Stimulated activated CD8-positive, alpha-beta memory T cell treated with anti-CD3 and anti-CD28 coated beads, Interleukin-7, amount 100 ng/mL, for 48 hours (primary cell): ENCODE measurements at places on chromosomes 1 and 21.

- no peak for DNase-seq
These were observed 229.5 kb downstream of the TOMM20 start for GRCh38 chr1:234899041-234899729.

- no peak for DNase-seq
These were observed 130.6 kb upstream of the CACNA1E start for GRCh38 chr1:181352695-181353094.

DNA sequence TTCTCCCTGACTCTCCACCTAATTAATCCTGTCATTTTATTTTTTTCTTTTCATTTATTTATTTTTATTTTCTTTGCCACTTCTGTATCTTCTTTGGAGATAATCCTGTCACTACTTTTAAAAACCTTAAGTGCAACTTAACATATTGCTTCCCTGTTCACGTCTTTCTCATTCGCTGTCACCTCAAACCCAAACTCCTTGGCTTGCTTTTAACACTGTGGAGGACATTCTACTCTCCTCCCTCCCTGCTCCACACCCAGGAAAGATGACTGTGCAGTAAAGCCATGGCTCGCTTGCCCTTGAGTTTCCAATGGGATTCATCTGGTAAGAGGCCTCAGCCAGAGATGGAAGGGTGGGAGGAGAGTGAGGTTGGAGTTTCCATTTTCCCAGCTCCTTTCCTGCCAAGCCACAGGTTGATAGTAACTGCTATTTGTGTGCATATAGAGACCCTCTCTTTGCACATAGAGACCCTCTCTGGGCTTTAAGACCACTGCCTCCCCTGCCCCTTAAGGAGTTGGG, 6.4 kb upstream of the BRWD1 start:
- DNase-seq = no peak

GRCh38 chr1:63929106-63929478, 155.3 kb downstream of the ROR1 start:
- DNase-seq = no peak

DNA sequence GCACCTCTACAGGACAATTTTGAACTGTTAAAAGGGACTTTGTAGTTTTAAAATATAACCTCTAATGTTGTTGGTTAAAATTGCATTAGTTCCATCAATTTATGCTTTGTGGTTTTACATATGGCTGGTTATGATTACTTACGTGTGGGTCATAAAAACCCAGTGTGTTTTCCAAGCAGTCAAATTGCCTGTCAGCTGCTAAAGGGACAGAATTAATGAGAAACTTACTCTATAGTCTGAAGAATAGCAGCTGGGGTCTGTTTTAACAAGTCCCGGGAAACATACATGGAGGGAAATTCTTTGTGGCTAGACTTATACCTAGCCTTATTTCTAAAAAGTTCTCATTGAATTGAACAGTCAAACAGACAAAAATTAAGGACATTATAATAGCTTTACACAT, 820.9 kb upstream of the ADGRL4 start:
- no peak for DNase-seq

GRCh38 chr1:32753532-32754316, 51.2 kb upstream of the SYNC start:
- peak; percentile 19 for DNase-seq

- no peak for DNase-seq
These were observed 104.0 kb downstream of the ZNF281 start for GRCh38 chr1:200305806-200306205.

DNA sequence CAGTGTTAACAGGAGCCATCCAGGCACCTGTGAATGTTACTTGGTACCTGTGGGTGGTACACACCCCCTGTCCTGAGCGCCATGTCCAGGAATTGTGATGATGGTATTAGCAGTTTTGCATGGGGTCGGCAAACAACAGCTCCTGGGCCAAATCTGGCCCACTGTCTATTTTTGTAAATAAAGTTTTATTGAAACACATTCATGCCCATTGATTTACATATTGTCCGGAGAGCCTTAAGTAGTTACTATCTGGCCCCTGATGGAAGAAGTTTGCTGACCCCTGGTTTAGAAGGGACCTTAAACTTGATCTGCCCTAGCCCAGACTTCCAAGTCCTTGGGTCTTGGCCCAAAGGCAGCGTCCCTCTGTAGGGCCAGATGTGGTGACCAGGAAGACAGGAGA, 58.3 kb downstream of the SPSB1 start:
- no peak for DNase-seq

DNA sequence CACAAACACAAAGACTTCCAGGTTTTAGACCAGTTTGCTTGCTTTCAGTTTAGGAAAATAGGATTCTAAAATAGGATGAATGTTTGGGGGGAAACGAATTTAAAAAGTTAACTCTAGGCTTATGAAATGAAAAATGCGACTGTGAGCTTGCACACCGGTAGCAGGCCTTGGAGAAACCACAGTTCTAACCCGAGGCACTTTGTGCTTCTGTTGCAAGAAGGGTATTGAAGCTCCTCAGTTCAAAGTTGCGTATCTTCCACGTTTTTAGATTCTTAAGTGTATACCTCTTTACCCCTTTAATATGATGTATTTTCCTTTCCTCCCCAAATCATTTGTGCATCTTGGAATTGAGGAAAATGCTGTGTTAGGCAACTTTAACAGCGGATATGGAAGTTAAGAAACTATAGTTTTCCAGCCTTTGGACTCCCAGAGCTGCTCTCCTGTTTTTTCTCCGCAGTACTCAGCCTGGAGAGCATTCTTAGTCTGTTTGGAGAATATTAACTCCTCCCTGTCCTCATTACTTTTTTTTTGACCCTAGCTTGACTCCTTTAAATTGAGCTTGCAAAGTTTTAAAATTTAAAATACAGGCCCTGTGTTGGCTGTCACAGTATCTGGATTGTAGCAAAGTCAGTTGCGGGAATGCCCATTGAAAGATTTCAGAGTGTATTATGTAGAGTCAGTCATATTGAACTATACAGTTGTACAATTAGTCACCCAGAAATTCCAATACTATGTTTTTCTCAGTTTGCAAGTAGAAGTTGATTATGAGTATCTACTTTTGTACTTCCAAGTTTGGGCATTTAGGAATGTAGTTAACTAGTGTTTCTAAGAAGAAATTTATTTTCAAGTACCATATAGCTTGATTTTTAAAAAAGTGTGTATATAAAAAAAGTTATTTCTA, 2.6 kb downstream of the MRPS6 start:
- DNase-seq = no peak

- no peak for DNase-seq
These were observed 34.9 kb downstream of the MROH9 start for GRCh38 chr1:170970256-170970655.

- no peak for DNase-seq
These were observed 22.2 kb downstream of the TUT4 start for GRCh38 chr1:52530563-52531144.

DNA sequence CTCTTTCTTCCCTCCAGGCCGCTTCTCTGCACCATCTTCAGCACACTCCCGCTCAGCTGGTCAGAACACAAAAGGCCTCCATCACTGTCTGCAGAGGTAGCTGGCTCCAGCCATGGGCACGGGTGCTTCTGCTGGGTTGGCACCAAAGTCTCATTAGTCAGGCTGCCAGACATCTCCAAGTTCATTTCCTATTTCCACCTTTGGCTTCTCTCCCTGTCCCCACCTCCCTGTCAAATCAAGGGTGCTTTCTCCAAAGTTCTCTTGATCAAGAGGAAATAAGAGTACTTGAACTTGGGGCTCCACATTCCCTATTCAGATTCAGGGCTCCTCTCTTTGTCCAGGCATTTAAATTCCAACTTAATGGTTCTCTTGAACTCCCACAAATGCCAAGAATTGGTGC, 33.9 kb upstream of the GRIK3 start:
- no peak for DNase-seq

DNA sequence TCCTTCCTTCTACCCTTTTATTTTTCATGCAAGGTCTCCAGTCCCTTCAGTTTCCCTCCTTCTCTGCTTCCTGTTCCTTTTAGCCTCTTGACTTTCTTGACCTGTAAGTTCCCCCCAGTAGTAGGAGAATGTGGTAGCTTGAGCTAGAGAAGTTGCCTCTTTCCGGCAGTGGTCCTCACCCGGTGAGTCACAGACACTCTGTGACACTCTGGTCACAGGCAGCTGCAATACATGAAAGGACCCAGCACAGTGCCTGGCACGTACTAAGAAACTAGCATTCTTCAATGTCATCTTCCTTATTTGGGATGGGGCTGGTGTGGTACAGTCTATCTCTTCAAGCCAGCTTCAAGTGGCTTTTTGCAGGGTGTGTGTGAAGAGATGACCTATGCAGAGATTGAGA, 16.0 kb downstream of the PFKFB2 start:
- no peak for DNase-seq

GRCh38 chr1:226121587-226122400, 59.3 kb downstream of the H3-3A start:
- peak; percentile 53 for DNase-seq

DNA sequence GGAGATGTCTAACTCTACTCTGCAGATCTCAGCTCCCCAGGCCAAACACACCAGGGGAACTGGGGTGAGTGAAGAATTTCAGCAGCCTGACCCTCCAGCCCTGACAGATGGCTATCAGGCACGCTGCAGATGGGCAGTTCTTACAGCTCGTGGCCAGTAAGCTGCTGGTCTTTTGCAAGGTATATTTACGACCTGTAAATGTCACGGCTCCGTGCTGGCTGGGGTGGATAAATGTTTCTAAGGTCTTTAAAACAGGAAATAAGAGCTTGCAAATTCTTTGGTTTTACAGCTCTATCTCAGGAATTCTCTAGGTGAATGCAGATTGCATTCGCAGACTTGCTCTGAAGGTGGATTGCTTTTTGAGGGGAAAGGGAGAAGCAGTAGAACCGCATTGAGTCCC, 10.1 kb downstream of the DOP1B start:
- DNase-seq = no peak

- DNase-seq = no peak
These were observed 2.4 kb downstream of the BTG2 start for GRCh38 chr1:203307641-203308126.

DNA sequence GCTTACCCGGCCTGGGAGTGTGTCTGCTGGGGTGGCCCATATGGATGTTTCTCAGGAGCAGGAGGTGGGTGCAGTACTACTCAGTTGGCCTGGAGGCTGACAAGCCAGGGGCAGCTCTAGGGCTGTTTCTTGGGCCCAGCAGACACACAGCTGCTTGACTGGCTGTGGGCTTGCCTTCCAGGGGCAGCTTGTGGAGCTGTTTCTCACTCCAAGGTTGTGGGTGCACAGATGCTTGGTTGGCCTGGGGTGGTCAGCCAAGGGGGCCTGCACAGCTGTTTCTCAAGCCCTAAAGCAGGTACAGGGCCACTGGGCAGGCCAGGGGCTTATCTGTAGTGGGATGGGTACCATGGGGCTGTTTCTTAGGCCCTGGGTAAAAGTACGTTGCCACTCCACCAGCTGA, 1078.1 kb upstream of the ADGRL2 start:
- no peak for DNase-seq

DNA sequence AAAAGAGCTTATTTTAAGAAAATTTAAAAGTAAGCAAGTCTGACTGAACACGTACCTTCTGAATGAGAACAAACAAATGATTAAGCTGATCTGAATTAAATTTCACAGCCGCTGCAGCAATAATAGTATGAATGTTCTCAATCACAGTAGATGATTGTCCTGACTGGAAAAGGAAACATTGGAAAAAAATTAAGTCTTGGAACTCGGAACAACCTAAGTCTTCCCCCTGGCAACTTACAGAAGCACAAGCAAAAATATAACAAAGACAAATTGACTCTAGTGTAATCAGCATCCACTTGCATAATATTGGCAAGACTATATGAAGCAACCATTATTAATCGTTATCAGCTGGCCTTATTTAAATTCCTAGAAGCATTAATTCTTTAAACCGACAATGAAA, 60.5 kb downstream of the USP24 start:
- DNase-seq = no peak

GRCh38 chr1:85088408-85088784, 40.1 kb upstream of the MCOLN3 start:
- DNase-seq = no peak

DNA sequence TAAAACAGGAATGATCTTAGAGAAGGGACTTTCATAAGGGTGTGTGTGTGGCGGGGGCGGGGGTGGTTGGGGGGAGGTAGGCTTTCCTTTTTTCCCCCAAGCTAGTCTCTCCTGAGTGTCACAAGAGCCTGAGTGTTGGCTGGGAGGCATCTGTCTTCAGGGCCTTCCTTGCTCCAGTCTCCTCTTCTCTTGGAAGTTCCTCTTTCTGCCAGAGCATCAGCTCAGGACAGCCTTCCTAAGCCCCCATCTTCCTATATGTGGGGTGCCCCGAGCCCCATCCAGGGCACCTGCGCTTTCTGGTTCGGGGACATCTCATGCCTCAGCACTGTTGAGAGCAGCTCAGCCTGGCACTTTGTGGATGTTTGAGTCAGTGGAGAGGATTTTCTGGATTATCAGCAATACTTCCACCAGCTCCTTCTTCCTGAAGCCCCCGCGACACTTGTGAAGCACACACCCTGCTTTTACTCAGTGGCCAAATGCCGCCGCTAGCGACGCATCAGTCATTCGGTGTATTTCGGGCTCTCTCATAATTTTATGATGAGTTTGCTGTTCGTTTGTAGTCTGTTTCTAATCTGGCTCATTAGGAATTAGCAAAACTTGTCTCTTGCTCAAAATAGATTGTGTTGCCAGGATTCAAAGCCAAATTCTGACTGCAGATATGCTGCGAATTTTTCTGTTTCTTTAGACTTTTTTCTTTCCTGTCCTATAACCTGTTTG, 61.7 kb downstream of the GALNT2 start:
- no peak for DNase-seq

DNA sequence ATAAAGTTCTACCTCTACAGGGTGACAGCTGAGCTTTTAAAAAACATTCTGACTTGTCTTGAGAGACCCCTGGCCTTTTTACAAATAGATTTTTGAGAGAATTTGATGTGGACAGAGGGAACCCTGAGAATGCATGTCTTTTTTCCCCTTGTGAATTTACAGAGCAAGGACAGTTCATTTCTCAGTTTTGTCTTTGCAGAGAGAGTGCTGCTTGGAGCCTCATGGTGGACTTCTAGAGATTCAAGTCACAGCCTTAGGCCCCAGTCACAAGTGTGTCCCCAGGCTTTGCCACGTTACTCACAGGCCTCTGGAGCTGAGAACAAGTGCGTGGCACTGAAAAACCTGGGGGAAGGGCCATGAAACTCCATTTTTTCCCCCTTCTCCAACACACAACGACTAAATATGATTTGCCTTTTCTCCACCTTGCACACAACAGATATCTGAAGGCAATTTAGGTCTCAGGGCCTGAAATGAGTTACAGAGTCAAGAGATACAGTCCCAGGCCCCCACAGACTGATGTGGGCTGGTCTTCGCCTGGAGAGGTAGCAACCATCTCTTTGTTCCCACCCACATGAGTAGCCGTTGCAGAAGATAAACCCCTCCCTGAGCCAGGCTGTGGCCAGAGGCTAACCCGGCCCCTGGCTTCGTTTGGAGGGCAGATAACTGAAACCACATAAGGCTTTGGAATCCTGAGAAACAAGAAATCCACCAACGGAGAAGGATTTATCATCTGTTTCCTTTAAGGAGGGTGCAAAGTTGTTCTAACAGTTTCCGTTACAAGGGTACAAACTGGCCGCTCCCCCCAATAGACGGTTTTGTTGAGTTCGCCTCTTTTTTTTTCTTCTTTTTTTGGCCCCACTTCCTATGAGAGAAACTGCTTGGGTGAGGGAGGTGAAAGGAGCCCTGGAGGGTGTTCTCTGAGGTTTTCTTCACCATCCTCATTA, 1.0 kb upstream of the PIGV start:
- DNase-seq = no peak
